ENCODE measurements at places on chromosomes 12 and 14. TPM values are rescaled to one million over a fixed set of nuclear protein-coding genes. Genes with fewer than 3 reads are reported as not detected.

DNA sequence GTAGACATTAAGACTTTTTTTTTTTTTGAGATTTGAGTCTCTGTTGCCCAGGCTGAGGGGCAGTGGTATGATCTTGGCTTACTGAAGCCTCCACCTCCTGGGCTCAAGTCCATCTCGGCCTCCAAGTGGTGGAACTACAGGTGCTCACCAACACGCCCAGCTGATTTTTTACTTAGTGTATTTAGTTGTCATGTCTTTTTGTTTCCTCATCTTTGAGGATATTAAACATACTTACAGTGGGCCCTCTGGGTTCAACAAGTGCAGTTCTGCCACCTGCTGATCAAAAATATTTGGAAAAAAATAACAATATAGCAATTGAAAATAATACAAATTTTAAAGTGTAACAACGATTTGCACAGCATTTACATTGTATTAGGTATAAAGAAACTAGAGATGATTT lies 4.4 kb upstream of the B4GALNT1 start:
- DNase-seq = no peak

- peak; percentile 12 for DNase-seq
These were observed 357.5 kb downstream of the FSCB start for GRCh38 chr14:44149597-44149996.

DNA sequence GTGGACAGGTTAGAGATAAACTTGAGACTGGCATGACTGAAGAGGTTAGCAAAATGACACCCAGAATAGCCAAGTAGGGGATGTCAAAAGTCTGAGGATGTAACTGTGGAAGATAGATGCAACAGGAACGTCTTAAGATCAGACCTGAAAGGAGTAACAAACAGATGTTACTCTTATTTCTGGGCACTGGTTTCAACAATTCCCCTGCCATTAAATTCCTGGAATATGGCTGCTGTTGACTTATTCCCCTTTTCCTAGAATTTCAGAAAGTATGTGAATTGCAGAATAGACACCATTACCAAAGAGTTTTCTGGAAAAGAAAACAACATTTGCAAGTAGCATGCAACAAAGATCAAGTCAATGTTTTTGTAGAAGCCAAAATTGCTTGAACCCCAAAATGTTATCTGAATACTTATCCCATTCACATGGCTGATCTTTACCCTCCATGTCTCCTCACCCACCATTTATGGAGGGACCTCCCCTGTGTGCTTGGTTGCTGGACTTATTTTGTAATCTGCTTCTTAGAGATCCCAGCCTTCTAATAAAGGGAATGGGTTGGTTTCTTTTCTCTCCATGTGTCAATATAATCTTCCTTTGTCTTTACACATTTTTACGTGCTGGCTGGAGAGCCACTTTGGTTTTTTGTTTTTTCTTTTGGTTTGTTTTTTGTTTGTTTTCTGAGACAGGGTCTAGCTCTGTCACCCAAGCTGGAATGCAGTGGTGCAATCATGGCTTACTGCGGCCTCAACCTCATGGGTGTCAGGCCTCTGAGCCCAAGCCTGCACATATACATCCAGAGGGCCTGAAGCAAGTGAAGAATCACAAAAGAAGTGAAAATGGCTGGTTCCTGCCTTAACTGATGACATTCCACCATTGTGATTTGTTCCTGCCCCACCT lies 57.0 kb downstream of the BBS10 start:
- DNase-seq = no peak

DNA sequence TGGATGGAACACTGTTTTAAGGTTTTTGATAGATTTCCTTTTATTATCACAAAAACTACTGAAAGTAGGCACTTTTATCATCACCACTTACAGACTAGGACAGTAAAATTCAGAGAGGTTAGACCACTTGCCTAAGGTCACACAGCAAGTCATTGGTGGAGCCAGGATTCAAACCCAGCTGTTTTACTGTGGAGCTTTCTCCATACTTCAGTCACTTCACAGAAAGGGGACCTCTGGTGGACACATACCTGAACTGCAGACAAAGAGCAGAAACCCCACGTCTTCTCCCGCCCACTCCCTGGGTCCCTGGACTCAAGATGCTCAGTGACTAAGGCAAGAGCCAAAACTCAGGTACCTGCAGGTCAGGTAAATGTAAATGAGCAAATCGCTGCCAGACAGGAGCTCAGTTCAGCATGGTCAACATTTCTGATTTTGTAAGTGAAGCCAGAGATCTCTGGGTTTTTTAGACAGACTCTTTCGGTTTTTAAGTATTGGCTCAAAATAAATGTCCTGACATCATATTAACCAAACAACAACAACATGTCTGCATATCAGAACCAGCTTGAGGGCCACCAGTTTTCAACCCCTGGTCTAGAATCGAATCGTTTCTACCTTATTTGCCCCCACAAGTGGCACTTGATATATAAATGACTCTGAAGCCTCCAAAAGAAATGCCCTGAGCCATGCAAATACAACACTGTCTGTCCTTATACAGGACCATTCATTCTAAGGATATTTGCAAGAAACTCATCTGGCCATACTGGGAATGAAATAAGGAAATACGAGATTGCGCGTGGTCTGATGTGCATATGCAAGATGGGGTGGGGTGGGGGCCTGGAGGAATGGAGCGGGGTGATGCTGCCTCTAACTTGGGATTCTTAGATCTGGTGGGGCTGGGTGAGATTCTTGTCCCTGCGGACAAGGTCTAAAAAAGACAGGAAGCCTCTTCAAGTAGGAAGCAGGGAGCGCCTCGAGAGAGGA lies 110.9 kb downstream of the KSR2 start:
- DNase-seq = no peak

- no peak for DNase-seq
These were observed 74.2 kb downstream of the FZD10 start for GRCh38 chr12:130236446-130236845.

DNA sequence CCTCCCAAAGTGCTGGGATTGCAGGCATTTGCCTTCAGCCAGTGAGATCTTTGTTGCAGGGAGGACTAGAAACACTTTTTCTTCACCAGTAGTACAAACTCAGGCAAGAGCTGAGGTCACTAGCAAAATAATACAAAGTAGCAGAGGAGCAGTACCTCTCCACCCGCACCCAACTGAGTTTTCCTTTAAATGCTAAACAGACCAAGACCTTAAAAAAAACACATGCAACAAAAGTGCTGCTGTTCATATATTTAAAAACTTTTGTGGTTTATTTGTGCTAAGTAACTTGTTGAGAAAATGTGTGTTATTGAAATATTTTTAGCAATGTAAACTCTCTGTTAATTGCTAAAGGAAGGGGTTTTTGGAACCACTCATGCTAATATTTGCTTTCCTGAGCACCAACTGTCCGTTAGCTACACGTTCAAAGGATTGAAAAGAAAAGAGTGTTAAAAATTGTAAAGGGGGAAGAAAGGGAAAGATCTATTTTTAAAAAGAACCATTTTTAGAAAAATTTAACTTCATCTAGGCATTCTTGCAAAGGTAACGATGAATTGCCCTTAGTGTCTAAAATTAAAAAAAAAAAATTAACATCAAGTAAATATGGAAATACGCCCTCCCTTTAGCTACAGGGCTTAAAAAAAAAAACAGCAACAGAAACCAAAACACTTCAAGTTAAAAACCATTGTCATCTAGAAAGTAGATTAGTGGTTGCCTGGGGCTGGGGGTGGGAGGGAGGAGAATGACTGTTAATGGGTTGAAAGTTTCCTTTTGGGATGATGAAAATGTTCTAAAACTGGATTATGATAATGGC lies 114.0 kb upstream of the KRAS start:
- no peak for DNase-seq

DNA sequence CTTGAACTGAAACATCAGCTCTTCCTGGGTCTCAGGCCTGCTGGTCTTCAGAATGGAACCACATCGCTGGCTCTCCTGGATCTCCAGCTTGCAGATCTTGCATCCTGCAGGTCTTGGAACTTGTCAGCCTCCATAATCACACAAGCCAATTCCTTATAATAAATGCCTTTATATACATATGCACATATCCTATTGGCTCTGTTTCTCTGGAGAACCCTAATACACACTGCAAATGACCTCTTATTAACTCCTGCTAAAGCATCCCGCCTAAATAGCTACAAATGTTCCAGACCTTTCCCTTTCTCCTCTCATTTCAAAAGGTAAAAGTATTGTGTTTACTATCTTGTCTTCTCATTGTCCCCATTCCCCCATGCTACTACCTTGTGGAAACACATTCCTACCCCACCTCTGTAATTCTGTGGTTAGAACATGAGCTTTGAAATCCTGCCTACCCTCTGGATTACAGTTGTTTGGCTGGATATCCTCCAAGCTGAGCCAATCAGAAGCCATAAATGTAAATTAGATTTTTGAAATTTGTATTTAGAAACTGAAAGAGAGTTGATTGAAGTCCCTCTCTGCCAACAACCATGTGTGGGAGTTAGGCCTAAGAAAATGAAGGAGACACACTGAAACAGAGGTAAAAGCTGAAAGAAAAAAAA lies 58.1 kb downstream of the ANKS1B start:
- no peak for DNase-seq

- no peak for DNase-seq
These were observed 65.1 kb upstream of the GPHB5 start for GRCh38 chr14:63383776-63384367.

DNA sequence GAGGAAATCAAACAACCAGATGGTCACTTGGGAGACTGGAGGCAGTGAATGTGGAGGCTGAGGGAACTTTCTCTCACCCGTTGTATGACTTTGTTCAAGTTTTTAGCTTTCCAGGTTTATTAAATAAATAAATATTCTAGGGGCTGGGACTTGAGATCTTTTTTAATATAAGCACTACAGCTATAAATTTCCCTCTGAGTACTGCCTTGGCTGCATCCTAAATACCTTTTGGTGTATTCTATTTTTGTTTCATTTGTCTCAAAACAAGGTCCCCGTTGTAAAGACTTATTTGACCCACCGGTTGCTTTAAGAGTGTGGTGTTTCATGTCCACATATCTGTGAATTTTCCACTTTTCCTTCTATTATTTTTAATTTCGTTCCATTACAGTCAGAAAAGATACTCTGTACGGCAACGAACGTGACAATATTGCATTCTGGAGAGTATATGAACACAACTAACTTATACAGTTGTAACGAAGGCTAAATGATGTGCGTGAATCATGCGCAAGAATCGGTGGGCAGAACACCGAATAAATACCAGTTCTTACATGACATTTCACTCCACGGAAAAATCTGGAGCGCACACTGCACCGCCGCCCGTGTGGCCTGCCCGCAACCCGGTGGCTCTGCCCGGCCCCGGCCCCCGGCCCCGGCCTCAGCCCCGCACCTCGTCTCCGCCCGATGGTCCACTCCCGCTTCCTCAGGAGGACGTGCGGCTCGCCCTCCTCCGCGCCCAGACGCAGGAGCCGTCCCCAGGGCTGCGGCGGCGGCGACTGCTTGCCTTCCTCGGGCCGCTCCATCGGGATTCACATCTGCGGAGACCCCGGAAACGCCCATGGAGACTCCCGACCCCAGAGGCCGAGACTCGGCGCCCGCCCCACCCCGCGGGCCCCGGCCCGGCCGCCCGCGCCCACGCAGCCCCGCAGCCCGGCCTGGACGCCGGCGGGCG lies 602 bp downstream of the CHFR start:
- DNase-seq = no peak

DNA sequence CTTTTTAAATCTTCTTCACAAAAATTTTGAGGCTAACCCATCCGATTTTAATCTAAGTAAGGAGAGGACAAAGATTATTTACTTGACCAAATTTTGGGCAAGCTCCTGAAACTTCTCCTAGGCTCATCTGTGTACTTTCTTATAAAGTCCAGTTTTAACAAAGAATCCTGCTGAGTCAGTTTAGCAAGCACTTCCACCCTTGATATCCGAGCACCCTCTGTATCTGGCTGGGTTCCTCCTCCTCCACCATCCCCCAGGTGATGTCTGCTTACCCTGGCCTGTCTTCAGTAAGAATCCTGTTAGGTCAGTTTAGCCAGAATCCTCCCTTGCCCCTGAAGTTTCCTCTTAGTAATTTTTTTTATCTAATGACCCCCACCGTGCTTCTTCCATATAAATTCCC lies 140.5 kb downstream of the PHLDA1 start:
- DNase-seq = no peak

- DNase-seq = no peak
These were observed 3.3 kb upstream of the SERPINA11 start for GRCh38 chr14:94455928-94456327.

DNA sequence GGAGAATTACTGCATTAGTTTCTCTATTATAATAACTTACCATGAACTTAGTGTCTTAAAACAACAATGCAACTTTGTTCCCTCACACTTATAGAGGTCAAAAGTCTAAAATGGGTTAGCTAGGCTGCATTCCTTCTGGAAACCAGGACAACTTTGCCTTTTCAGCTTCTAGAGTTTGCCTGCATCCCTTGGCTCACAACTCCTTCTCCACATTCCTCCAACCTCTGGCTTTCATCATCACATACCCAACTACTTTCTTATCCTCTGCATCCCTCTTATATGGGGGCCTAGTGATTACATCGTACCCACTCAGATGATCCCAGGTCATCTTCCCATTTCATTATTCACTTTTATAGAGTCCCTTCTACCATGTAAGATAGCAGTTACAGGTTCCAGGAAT lies 251.1 kb downstream of the C12orf50 start:
- no peak for DNase-seq

- no peak for DNase-seq
These were observed 6.5 kb downstream of the KRT79 start for GRCh38 chr12:52827499-52828090.

DNA sequence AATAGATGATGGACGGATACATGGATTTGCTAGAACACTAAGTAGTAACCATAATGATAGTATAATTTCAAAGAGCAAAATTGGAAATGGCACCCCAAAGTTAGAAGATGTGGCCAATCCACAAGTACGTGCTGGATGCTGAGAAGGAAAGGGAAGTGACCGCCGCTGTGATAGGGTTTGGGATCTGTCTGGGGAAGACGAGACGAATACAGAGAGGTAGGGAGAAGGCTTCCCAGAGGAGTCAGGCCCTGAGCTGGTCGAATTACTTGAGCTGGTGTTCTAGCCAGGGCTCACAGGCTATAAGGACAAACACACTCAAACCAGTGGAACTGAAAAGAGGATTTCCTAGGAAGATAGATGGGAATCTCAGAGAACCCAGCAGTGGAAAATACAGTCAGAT lies 9.4 kb upstream of the ACVR1B start:
- DNase-seq = no peak

DNA sequence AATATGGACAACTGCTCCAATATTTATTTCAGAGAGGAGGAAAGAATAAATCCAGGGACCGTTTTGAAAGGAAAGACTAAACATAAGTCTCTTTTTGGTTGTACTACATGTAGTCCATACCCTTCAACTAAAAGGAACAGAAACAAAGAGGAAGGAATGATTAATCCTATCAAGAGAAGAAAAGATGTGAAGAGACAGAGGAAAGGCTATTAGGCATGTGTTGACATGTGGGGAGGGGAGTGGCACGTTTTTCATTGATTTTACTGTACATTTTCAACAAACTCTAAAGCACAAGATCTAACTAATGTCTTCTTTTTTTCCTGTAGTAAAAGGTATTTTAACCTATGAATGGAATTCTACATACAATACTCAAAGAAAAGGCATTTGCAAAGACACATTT lies 85.6 kb downstream of the NAV3 start:
- DNase-seq = no peak

Gene TCL1A
- total RNA-seq = not detected

Gene SPIC
- total RNA-seq = not detected

Gene ETV6
- 17.6 TPM for total RNA-seq

Gene SOAT2
- not detected for total RNA-seq

Gene PLCZ1
- total RNA-seq = not detected

Gene AHNAK2
- 121 TPM for total RNA-seq

Gene TAS2R8
- not detected for total RNA-seq

Gene CMTM5
- total RNA-seq = not detected

Measured in kidney epithelial cell (primary cell).